ENCODE measurements at places on chromosomes 13 and 19. TPM values are rescaled to one million over a fixed set of nuclear protein-coding genes. Genes with fewer than 3 reads are reported as not detected.

DNA sequence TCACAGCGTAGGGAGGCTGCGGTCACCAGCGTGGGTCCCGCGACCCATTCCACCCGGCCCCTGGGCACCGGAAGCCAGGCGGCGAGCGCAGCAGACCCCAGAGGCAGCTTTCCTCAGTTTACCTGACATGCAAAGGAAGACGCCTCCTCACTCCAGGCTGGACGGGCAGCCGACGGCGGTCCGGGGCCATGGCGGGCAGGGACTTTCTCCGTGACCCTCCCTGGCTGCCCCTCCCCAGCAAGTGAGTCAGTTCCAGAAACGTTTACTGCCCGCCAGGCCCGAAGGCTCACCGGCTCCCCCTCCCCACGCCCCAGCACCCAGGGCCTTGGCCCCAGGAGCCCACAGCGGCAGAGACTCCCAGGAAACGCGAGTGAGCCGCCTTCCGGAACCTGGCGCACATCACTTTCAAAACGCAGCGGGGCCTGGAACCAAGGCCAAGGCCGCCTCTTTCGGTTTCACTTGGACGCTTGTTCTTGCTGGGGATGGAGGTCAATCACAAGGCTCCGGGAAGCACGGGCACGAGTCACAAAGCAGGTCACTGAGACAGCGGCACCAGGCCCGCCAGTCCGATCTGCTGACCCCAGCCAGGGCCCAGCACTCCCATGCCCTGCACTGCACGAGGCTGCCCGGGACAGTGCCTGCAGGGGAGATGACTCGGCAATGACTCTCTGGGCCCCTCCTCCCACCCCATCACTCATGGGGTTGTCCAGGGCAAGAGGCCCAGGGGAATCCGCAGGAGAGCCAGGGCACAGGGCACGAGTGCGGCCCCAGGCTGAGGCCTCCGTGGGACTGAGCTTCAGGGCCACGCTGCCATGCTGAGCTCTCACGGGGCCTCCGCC lies 5.3 kb downstream of the SBNO2 start:
- DNase-seq, result no peak

DNA sequence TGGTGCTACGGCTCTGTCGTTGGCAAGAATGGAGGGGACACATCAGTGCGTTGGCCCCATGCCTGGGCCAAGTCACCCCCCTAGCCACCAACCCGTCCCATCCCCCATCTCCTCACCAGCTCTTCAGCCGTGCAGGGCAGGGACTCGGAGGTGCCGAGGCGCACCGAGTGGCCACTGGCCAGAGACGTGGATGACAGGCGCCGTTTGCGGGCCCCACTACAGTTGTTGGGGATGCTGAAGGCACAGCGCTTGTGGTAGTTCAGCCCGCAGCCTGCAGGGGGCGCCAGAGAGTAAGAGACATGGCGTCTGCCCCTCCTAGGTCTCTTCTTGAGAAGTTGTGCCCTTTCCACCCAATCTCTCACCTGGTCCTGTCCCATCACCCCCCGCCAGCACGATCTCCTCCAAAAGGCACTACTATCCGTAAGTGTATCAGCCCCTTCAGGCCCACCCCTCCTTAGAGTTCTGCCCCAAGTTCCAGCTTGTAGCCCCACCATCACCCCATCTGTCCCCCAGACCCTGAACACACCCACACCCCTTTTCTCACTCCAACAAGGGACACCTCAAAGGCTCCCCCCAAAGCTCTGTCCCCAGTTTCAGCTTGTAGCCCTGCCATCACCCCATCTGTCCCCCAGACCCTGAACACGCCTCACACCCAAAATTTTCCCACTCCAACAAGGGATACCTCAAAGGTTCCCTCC lies 12.4 kb downstream of the PRKD2 start:
- DNase-seq, result peak; percentile 80

DNA sequence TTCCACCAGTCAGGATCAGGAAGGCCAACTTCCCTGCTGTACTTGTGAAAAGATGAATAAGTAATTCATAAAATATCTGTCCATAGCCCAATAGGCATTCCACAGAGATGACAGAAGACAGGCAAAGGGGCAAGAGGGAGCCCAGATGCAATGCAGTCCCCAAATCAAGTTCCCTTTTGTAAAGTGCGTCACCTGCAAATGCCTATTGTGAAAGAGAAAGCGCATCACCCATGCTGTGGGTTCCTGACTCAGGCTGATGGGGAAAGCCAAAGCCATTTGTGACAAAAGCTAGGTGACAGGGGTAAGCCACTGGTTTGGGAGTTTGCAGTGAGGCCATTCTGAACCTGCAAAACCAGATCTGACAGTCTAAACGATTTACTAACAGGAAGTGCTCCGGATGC lies 157.5 kb upstream of the ZNF536 start:
- no peak for DNase-seq

DNA sequence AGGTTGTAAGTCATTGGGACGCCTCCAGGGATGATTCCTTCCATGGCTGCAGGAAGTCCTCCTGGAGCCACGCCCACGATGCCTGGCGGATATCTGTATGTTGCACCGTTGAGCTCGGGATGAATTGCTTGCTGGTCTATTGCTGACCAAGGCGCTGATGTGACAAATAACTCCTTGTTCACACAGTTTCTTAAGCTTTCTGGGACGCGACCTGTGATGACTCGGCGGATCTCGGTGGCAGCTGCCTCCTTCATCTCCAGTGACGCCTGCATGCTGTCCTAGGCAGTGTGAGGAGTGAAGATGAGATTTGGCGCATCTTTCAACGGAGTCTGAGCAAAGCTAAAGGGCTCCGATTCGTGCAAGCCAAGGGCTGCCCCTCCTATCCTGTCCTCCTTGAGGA lies 7.6 kb upstream of the ZNF566 start:
- no peak for DNase-seq

- peak; percentile 70 for DNase-seq
These were observed 547 bp downstream of the ABCC4 start for GRCh38 chr13:95300625-95301182.

- peak; percentile 96 for DNase-seq
These were observed at the start of gene FAM83E for GRCh38 chr19:48614436-48615230. Gene FAM83E, minus strand, starts transcription at chr19:48615076. Its CDS starts 1,704 bp downstream, at chr19:48613372.

GRCh38 chr19:47429140-47429793 lies 9.9 kb upstream of the MEIS3 start:
- no peak for DNase-seq

- no peak for DNase-seq
These were observed 168.1 kb downstream of the RBM26 start for GRCh38 chr13:79237981-79238380.

- no peak for DNase-seq
These were observed 124.2 kb downstream of the TBC1D4 start for GRCh38 chr13:75357576-75358289.

DNA sequence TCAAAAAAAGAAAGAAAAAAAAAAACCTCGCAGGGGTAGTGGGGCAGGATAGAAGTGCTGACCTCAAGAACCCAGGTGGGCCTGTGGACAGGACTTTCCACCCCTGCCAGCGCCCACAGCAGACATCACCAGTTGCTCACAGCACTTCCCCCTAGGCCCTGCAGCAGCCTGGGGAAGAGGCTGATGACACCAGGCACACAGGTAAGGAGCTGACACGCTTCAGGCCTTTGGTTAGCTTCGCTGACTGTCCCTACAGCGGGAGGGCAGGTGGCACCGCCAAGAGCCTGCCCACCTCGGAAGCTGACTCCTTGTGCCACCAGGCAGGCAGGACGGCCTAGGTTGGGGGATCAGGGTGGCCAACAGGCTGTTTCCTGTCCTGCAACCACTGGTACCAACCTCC lies 8.9 kb downstream of the LONP1 start:
- DNase-seq, result no peak

DNA sequence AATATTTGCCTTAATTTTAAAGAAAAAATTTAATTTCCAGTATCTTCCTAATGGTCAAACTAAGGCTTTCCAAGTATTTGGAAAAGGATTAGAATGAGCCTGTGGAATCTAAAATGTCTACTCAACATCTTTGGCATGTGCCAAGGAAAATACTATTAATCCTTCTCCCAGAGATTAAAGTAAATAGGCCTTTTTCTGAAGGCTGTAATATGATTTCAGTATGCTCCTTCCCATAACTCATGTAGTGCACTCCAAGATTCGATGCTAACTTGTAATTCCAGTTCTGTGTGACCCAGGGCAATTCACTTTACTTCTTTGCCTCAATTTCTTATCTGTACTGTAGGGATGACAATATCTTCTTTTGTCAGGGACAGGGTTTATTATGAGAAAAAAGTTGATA lies 196.9 kb downstream of the ZIC5 start:
- no peak for DNase-seq

DNA sequence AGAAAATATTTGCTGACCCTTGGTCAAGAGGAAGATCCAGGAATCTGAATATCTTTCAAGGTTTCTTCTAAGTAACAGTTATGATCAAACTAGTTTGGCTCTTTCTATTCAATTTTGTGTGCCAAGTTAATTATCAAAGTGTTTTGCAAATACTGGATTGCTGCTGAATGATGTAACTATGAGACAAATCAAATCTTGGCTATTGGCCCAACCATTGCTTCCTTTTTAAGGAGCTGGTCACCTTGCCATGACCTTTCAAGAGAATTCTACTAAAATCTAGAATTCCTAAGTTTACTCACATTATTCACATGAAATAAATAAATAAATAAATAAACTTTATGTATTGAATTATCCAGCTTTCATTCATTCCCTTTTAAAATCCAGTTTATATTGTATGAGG lies 371.8 kb downstream of the SLITRK6 start:
- DNase-seq, result no peak

GRCh38 chr19:4415352-4415751 lies 12.9 kb downstream of the CHAF1A start:
- no peak for DNase-seq

DNA sequence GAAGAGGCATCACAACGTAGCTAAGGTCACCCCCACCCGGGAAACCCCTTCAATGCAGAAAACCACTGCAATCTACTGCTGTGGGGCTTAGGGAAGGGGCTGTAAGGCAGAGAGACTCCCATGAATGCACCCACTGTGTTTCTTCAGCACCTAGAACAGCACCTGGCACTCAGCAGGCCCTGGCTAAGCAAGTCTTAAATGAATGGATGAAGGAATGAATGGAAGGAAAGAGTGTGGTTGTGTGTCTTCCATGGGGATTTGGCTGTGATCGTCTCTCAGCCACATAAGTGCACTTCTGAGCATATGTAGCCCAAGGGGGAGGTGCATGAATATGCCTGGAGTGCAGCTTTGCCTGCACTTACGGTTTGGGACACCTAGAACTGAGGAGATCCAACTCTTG lies 2.9 kb downstream of the CCDC159 start:
- DNase-seq, result no peak

- DNase-seq, result no peak
These were observed 56.8 kb downstream of the THSD1 start for GRCh38 chr13:52348983-52349780.

DNA sequence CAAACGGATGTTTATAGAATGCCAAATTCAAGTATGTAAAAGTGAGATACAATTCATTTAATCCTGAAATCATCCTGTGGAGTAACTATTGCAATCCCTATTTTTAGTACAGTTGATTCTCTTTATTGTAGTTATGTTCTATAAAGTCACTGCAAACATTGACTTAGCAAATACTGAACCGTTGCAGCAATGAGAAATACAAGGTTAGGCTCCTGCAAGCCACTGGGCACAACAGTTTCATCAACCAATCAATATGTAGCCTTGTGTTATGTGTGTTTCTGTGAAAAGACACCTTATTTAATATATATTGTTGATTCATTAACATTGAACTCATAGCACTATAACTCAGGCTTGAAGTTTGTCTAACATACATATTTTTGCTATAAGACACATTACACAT lies 174.4 kb downstream of the DCT start:
- no peak for DNase-seq

- DNase-seq, result no peak
These were observed 49.9 kb downstream of the UGGT2 start for GRCh38 chr13:96003304-96003703.

DNA sequence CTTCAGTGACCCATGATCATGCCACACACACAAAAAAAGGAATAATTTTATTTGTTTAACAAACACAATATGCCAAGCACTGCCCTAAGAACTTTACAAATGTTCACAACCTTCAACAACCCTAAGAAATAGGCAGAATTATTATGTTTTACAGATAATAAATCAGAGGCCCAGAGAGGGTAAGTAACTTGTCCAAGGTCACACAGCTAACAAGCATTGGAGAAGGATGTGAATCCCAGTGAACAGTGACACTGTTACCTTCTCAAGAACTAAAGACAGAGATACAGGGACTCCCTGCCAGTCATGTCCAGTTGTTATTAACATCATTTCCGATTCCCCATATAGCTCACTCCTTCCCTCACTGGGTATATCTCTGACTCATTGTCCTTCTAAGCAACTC lies 13.6 kb downstream of the CEACAM20 start:
- DNase-seq, result no peak

GRCh38 chr13:113184568-113185440 lies 23.7 kb downstream of the PCID2 start:
- DNase-seq, result no peak

DNA sequence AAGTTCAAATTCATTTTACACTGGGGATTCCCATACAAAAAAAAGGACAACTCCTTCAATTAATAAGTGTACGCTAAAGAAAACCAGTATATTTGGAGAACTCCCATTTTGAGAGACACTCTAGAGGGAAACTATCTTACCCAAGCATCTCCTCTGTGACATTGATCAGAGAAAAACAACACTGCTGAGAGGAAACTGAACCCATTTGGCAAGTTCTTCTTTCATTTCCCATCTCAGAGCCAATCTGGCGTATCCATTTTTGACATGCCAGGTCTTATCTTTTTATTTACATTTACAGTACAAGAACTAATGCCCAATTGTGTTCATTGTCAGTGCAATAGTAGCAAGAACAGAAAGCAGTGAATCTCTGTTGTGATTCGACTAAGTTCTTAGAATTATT lies 30.1 kb downstream of the LIG4 start:
- DNase-seq, result no peak

GRCh38 chr19:19485161-19485997 lies 30.0 kb downstream of the TSSK6 start:
- no peak for DNase-seq

Gene MYCBP2
- total RNA-seq, result 27.6 TPM

Gene MIPEP
- 24.6 TPM for total RNA-seq

Gene SHFL
- 28.1 TPM for total RNA-seq

Gene EBPL
- total RNA-seq, result 36.8 TPM

Gene NACC1
- 58.9 TPM for total RNA-seq

Gene DEDD2
- 40.1 TPM for total RNA-seq

Gene PAF1
- 28.1 TPM for total RNA-seq

Gene FAM216B
- 0.09 TPM for total RNA-seq

Gene FBXO17
- 1.9 TPM for total RNA-seq

Gene SRRM5
- 0.63 TPM for total RNA-seq

Gene CD33
- 1.0 TPM for total RNA-seq

Gene ACER1
- not detected for total RNA-seq

Gene TNFRSF19
- total RNA-seq, result 0.32 TPM

Gene NLRP7
- 0.12 TPM for total RNA-seq
